KG1 (cell line): ENCODE measurements at places on chromosomes 2 and 18.

GRCh38 chr2:142330458-142330857 lies 199.6 kb upstream of the LRP1B start:
- DNase-seq = no peak

DNA sequence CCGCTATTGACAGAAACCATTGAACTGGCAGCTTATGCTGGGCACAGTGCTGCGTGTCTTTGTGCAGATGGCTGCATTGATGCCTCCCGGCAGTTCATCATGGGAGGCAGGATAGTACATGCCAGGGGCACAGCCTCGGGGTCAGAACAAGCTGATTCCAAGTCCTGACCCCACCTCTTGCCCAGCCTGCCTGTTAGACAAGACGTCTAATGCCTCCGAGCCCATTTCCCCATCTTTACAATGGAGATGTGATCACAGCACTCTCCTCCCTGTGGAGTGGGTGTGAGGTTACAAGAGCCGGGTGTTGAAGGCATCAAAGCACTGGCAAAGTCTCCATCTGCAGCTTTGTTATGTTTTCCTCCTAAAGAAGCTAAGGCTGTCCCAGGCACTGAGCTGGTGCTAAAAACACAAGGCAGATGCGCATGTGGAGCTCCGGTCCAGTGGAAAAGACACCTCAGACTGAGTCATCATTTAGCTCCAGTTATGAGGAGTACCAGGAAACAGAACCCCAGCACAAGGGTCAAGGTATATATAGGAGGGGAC lies 125.7 kb upstream of the EPAS1 start:
- no peak for DNase-seq

DNA sequence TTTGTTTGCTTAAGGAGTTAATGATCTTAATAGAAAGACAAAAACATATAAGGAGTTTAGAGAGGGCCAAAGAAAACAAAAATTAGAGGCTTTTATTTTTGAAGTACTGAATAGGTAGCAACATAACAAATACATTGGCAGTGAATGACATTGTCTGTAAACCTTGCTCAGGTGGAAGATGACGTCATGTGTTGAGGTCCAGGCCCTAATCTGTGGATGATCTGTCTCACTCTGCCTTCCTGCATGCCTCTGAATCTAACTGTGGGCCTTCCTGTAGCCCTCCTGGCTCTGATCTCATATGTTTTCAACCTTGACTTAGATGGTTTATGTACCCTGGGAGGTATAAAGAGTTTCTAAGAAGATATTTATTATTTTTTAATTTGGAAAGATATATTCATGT lies 58.1 kb upstream of the DYNAP start:
- DNase-seq = no peak

DNA sequence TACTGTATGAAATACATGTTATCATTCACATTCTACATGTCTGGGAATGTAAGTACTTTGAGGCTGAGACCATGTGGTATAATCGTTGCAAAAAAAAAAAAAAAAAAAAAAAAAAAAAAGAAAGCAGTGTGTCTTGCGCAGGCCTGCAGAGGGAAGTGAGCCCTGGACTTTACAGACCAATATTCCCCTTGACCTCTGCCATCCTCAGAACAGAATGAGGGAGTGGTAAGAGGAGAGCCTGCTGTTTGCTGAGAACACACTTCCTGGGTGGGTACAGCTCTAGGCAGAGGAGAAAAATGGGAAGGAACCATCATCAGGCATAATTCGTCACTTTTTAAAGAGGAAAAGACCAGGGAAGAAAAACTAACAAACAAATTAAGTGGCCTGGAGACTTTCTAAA lies 28.8 kb upstream of the TBC1D8 start:
- DNase-seq = no peak

- DNase-seq = no peak
Measured at GRCh38 chr2:7722212-7722910, 805.1 kb downstream of the RNF144A start.

- DNase-seq = no peak
Measured at GRCh38 chr2:191501561-191502168, 176.3 kb upstream of the NABP1 start.

DNA sequence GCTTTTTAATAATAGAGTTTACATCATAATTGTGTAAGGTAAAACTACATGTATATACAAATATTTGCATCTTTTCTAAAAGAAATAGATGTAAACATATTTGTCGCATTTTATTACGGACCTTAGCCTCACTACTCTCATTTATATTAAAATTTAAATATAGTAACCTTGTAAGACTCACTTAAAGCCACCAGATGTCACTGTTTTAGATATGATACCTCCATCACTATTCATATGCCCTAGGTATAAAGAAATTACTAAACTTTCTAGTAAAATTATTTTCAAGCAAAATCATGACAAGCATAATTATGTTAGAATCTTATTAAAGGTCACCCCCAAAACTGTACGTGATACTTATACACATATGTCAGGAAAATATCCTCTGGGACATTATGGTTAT lies 674.3 kb upstream of the REG3G start:
- DNase-seq = peak; percentile 3

DNA sequence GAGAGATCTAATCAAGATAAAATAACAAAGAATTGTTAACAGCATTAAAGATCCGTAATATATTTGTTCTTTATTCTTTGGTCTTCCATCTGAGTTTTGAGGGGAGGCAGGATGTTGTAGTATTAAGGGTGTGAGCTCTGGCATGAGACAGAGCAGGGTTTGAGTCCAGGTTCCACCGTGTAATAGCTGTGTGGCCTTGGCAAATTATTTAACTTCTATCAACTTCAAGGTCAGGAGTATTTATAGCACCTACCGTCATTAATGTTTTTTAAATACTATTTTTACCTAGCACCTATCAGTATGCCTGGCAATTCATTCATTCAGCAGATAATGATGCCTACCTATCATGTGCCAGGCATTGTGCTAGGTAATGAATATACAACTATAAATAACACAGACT lies 180.1 kb upstream of the NABP1 start:
- DNase-seq = no peak

GRCh38 chr2:190137561-190137960 lies 75.0 kb upstream of the MSTN start:
- DNase-seq = no peak

DNA sequence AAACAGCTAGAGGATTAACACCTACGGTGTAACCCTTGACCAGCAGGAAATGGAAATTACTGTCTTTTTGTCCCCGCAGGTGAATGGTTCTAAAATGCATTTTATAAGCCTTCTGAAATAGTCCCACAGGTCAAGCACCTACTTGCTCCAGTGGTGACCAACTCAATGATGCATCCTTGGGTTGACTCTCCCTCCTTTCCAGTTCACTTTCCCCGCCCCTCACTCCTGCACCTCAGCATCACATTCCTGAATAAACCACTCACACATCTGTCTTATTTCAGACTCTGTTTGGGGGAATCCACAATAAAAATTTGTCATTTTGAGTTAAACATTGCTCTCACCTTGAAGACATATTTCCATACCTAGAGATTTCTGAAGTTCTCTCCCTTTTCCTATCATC lies 446.0 kb upstream of the TNP1 start:
- DNase-seq = no peak

- DNase-seq = no peak
Measured at GRCh38 chr2:191351921-191352320, 106.7 kb downstream of the MYO1B start.

- no peak for DNase-seq
Measured at GRCh38 chr2:226074391-226074790, 674.9 kb downstream of the NYAP2 start.

DNA sequence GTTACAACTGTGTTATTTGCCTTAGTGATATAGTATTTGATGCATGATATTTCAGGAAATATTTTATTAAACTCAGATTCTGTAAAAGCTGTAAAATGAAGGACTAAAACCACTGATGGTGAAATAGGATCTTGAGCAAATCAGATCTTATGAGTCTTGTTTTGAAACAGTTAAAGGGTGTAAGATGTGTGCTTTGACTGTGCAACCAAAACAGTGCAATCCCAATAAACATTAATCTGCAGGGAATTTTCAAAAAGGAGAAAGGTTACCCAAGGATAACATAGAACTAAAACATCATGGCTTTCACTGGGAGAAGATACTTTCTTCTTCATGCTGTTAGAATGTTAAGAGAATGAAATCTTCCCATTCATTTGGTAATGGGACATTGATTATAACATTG lies 378.7 kb downstream of the PARD3B start:
- DNase-seq = no peak

GRCh38 chr18:54263904-54264336 lies 5.4 kb upstream of the POLI start:
- no peak for DNase-seq

GRCh38 chr2:12046641-12047040 lies 300.2 kb downstream of the LPIN1 start:
- DNase-seq = no peak

GRCh38 chr2:197293252-197294007 lies 17.1 kb downstream of the ANKRD44 start:
- no peak for DNase-seq

- no peak for DNase-seq
Measured at GRCh38 chr2:69067866-69068265, 54.9 kb downstream of the ANTXR1 start.

DNA sequence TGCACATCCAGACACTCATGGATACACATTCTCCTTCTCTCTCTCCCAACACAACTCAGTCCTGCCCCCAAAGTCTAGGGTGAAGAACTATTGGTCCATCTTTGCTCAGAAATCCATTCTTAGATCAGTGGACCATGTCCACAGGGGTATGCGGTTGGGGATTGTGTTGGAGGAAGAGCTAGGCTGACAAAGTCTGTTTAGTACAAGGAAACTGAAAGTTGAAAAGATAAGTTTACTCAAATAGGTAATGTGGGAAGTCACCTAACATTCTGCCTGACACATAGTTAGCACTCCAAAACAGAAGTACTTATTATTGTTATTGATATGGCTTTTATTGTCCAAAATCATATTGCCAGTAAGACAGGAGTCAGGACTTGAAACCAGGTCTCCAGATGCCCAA lies 55.9 kb downstream of the ALK start:
- no peak for DNase-seq

- DNase-seq = no peak
Measured at GRCh38 chr18:77013811-77014521, 118.6 kb downstream of the MBP start.

DNA sequence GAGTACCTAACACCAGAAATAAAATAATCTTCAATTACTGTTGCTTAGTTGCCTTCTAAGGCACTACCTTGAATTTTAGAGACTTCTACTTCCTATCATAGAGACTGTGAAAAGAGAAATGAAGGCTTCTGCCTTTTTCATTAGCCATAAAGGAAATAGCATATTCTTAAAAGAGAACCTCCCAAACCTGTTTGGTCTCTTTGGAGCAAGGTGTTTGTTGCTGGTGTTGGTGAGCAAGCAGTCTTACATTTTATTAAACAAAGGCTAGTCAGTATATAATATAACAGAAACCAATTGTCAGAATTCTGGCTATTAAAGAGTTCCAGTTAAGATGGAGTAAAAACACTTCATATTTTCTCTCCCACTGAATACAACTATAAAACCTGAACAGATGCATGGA lies 116.4 kb downstream of the TAF4B start:
- DNase-seq = no peak
